ENCODE measurements at places on chromosomes 7 and 10. TPM values are rescaled to one million over a fixed set of nuclear protein-coding genes. Genes with fewer than 3 reads are reported as not detected.

GRCh38 chr10:132270721-132271457, 36.9 kb downstream of the STK32C start:
- DNase-seq, result no peak

C7orf57 gene
- not detected for total RNA-seq

- DNase-seq, result no peak
These were observed 2.6 kb downstream of the PNLIP start for GRCh38 chr10:116548301-116548700.

- DNase-seq, result no peak
These were observed at the start of gene DPYSL4 for GRCh38 chr10:132186488-132187429. Gene DPYSL4, plus strand, starts transcription at chr10:132186948. Its CDS starts 116 bp downstream, at chr10:132187064.

- no peak for DNase-seq
These were observed 39.1 kb downstream of the SUFU start for GRCh38 chr10:102542800-102543418.

DNA sequence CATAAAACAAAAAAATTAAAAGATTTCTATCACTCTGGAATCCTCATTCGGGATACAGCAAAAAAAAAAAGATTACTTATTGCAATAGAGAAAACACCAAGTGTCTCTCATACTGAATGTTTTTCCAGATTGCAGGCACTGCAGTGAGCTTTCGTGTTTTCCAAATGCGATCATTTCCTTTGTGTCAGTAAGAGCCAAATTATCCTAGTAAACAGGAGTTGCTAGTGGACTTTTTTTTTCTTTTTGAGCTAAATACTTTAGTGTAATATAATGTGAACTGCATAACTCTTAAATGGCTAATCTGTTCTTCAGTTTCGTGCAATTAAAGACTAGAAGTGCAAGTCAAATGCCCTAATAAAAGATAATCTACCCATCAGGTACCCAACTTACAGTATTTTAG, 44.4 kb upstream of the TOMM7 start:
- DNase-seq, result no peak

UNCX gene
- not detected for total RNA-seq

GRCh38 chr10:72342911-72343310, 11.8 kb downstream of the DNAJB12 start:
- no peak for DNase-seq

GIMAP1 gene
- 3.5 TPM for total RNA-seq

GRCh38 chr10:109386921-109387320, 536.4 kb downstream of the XPNPEP1 start:
- no peak for DNase-seq

GRCh38 chr10:126208726-126209302, 179.5 kb downstream of the ADAM12 start:
- DNase-seq, result no peak

GRCh38 chr10:97791824-97792721, 20.3 kb upstream of the SFRP5 start:
- no peak for DNase-seq

DNA sequence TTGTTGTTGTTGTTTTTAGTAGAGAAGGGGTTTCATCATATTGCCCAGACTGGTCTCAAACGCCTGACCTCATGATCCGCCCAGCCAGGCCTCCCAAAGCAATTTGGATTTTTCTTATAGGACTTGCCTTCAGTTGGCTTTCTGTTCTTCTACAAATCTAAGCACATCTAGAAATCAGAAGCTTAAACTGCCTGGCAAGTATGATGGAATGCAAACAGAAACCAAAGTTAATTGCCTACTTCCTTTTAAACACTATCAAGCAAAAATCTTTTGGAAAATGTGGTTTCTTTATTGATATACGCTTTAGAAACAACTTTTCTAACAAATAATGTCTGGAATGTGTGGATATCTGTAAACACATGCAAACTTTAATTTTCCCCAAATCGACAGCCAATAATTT, 64.9 kb downstream of the USP6NL start:
- no peak for DNase-seq

GRCh38 chr7:139620676-139621344, 97.3 kb downstream of the CLEC2L start:
- DNase-seq, result no peak

DNA sequence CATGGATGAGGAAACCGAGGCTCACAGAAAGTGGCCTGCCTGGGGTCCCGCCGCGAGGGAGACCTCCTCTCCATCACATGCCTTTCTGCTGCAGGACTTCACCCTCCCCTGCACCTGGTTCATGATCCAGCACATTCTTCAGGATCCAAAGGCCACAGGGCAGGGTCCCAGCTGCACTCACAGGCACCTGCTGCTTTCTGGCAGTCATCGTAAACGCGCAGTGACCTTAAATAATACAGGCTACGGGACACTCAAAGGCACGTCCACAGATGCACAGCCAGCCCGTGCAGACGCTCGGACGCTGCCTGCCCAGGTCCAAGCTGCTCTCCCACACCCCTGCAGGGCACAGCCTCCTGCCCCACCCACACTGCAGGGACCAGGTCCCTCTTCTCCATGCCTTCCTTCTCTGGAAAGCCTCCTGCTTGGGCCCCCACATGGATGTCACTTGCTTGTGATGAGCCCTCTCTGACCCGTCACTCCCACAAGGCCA, 49.9 kb downstream of the CALML3 start:
- DNase-seq, result no peak

DNA sequence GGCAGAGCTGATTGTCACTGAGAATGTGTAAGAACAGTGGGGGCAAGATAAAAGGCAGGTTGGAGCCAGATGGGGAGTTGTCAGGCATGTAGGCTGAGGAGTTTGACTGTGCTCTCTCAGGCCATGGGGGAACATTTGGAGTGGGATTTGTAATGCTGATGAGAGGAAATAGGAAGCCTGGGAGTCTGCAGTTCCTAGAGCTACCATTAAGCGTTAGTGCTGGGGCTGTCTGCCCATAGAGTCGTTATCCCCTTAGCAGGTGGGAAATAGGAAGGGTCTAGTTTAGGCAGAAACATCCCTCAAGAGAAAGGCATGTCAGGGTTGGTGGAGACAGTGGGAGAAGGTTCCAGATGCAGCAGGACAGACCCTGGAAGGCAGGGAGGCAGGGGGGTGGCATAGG, 75.5 kb downstream of the RPS24 start:
- no peak for DNase-seq

NXPH1 gene
- not detected for total RNA-seq

POLR2J3 gene
- total RNA-seq, result 18.9 TPM

GRCh38 chr10:122306744-122307143, 35.6 kb downstream of the BTBD16 start:
- no peak for DNase-seq

- no peak for DNase-seq
These were observed 2.3 kb downstream of the COA1 start for GRCh38 chr7:43727003-43727402.

MKI67 gene
- total RNA-seq, result 1.1 TPM

GHRHR gene
- total RNA-seq, result not detected

- DNase-seq, result peak; percentile 89
These were observed 9.0 kb upstream of the ARPC1B start for GRCh38 chr7:99365318-99366141.

DNA sequence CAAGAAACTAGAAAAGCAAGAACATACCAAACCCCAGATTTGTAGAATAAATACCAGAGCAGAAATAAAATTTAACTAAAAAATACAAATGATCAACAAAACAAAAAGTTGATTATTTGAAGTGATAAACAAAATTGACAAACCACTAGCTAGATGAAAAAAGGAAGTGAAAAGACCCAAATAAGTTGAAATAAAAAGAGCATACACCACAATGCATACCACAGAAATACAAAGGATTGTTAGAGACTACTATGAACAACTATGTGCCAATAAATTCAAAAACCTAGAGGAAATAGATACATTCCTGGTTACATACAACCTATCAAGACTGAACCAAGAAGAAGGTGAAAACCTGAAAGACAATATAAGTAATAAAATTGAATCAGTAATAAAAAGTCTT, 333.4 kb downstream of the SH2D4B start:
- no peak for DNase-seq

PRRT4 gene
- 2.4 TPM for total RNA-seq

- DNase-seq, result no peak
These were observed 980.0 kb downstream of the DNAJB9 start for GRCh38 chr7:109549471-109550193.

VAX1 gene
- not detected for total RNA-seq
